ENCODE measurements at places on chromosomes 16 and 17.

DNA sequence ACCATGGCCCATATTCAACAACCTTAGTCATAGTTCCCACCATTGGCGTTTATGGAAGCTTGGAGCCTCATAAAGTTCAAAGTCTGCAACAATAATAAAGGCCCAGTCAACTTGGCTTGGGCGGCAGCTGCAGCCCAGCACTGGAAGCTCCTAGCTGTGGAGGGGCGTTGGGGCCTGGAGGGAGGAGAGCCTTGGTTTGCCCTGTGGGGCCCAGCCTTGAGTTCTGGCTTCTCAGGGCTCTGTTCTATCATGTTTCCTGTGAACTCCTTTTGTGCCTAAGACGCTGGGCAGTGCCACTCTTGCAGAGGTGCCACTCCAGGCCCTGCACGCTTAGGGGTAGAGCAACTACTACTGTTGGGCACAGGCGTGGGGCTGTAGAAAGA is 927 bp upstream of the ENGASE start:
- no peak for DNase-seq

DNA sequence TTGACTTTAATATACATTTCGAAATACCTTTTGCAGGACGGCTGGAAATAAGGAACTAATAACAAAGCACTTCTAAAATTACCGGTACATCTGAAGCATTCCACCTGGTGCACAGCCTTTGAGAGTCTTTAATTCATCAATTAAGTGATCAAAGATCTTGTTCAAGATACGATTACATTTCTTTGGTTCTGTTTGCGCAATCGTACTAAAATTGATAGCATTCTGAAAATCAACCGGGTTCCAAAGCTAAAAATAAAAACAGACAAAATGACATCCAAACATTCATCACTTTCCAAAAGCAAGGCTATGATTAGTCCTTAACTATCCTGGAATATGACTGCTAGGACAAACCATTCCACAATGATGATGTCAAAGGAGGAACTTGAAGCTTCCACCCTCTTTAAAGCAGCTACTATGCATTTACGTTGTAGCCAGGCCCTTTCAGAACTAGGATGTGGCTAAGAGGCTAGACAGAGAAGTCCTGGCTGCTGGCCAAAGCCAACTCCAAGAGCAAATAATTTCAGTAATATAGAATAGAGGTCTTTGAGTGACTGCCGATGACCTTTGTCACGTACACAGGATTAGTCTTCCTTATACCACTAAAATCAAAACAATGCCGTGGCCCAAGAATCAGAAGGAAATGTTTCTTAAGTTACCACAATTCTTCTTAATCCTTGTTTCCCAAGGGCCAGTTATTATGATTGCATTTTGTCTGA is 299.8 kb upstream of the PSMD7 start:
- DNase-seq = no peak

- no peak for DNase-seq
These were observed 27.7 kb upstream of the MPHOSPH6 start for GRCh38 chr16:82197540-82198240.

GRCh38 chr16:66418165-66418962 is 8.7 kb upstream of the BEAN1 start:
- no peak for DNase-seq

- no peak for DNase-seq
These were observed 114.7 kb downstream of the BCAS3 start for GRCh38 chr17:60792250-60792898.
